WTC11 (cell line): ENCODE measurements at places on chromosomes 11 and 22.
A peak's percentile ranks its signal among the peaks of the same experiment; 100 is the strongest.

DNA sequence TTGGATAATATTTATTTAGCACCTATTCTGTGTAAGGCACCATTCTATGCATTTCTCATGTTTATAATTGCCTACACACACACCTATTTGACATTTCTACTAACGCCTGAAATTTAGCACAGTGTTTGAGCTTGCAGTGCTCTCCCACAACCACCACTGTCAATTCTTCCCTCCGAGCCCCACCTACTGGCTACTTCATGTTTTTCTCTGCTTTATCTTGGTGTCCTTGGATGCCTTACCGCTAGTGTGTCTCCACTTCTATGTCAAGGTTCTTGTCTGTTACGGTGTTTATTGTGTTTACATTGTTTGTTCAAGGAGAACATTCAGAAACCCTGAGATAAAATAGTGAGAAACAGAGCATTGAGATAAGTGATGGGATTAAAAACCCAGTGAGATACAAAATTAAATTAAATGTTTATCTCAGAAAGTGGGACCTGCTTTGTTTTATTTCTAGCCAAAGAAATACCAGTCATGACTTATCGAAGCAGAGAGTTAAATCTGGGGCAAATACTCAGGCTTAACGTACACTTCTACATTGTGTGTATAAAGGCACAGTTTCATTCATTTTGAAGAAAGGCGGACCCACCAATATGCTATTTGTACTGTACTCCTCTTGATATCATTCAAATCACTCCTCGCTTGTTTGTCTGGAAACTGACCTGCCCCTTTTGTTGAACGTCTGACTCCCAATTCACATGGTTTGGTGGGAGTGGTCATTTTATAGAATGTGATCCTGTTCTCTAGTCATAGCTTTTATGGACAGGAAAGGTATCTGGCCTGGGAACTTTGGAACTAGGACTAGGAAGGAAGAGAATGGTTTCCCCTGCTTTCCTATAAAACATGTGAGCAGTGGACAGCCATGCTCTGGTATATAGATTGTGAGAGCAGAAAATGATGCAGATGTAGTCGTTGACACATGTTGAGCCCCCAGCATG lies 39.2 kb upstream of the SLC36A4 start:
- peaks cover 3% of the 10 kb centered on the region; the same call in 1 of the 2 replicates for H3K27me3 ChIP-seq
- no peak for DNase-seq
- H3K27ac ChIP-seq: no peak overlapping the region
- H3K4me1 ChIP-seq: peaks cover 8% of the 10 kb centered on the region; the same call in 1 of the 2 replicates
- H3K36me3 ChIP-seq: no peaks in the 10 kb centered on the region
- H3K4me3 ChIP-seq: no peak overlapping the region

DNA sequence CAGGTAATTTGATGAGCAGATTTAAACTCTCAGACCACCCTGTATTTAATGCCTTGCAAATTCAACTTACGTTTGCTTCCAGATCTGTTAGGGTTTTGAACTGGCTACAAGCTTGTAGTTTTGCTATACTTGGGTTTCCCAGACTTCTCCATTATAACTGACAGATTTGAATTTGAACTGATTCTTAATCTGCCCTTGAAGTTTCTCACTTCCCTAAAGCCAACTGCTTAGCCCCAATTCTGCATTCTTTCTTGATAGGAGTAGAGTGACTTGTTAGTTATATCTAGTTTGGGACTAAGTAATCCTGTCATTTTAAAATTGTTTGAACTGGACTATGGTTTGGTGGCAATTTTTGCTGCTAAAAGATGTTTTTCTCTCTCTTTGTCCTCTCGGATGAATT lies 9.7 kb downstream of the LAYN start:
- H3K27ac ChIP-seq: no peak overlapping the region
- DNase-seq: no peak

DNA sequence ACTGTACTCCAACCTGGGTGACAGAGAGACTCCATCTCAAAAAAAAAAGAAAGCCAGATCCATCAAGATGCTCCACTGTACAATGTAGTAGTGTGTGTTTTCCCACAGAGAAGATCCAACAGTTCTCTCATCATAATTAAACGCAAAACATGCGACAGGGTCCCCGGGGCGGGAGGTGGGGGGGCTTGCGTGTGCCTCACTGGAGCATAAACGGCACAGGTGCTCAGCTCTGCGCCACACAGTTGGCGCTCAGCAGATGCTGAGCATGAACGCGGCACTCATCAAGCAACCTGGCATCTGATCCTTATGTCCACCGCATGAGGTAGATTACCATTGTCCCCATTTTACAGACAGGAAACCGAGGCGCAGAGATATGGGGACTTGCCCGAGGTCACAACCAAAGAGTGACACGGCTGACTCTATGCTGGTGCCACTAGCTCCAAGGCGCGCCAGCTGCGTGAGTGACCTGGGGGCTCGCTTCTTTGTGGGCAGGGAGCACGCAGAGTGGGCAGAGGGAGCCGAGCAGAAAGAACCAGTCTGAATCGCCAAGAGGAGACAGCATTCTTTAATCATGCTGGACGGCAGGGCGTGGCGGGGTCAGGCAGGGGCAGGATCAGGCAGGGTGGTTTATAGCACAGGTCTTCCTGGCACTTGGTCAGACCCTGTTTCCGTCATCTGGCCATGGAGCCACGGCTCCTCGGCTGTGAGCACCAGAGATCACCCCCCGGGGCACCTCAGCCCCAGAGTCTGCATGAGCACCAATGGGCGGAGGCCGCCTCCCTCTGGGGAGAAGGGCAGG lies 8.2 kb downstream of the C1QTNF6 start:
- no peaks in the 10 kb centered on the region for H3K36me3 ChIP-seq
- peaks cover 22% of the 10 kb centered on the region for H3K4me1 ChIP-seq
- no peak for DNase-seq
- H3K27me3 ChIP-seq: no peaks in the 10 kb centered on the region; the same call in 1 of the 2 replicates
- no peak overlapping the region for H3K27ac ChIP-seq

- H3K4me3 ChIP-seq: no peak overlapping the region
- H3K27me3 ChIP-seq: peaks cover 4% of the 10 kb centered on the region; the same call in 1 of the 2 replicates
- H3K27ac ChIP-seq: no peak overlapping the region
- H3K36me3 ChIP-seq: no peaks in the 10 kb centered on the region
- peaks cover 20% of the 10 kb centered on the region for H3K4me1 ChIP-seq
Measured at GRCh38 chr11:135027461-135027860, 615.4 kb upstream of the B3GAT1 start.

GRCh38 chr11:44300844-44301563 lies 8.9 kb downstream of the ALX4 start:
- peaks cover 25% of the 10 kb centered on the region for H3K4me1 ChIP-seq
- no peak overlapping the region for H3K27ac ChIP-seq
- H3K4me3 ChIP-seq: no peak overlapping the region

DNA sequence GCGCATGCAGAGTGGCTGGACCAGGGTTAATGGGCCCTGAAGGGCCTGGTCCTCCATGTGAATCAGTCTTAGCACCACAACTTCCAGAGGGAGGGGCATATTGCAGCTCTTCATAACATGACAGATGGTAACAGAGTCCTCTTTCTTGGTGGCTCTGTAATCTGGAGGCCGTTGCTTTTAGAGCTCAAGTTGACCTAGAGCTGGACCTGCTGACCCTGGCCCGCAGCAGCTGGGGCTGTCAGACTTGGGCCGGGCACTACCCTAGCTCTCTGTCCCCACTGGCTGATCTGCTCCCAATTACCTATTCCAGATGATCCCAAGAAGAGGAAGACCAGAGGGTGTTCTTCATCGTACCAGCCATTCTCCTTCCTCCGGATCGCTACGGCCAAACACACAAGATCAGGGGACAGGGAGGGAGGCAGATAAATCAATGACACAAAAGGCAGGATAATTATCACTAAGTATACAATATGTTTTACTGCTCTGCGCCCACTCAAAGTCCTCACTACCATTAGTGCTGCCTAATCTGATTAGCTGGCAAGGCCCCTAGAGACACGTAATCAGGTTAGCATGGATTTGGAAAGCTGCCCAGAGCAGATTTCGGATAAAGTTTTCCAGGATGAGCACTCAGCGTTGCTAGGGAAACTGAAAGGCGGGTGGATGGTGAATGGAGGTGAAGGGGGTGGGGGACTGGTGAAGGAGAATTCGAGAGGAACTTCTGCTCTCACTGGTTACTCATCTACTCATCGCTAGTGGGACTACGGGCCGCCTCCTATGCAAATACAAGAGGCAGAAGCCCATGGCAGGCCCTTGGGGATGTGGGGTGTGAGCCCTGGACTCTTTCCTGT lies 64.5 kb upstream of the PHOX2A start:
- DNase-seq: no peak
- H3K27ac ChIP-seq: no peak overlapping the region
- no peaks in the 10 kb centered on the region for H3K4me1 ChIP-seq
- no peaks in the 10 kb centered on the region for H3K27me3 ChIP-seq
- H3K4me3 ChIP-seq: no peak overlapping the region
- peaks cover 6% of the 10 kb centered on the region; the same call in 1 of the 2 replicates for H3K36me3 ChIP-seq

GRCh38 chr11:92870196-92870832 lies 99.1 kb upstream of the MTNR1B start:
- H3K4me3 ChIP-seq: no peak overlapping the region
- 0 out of 2 replicates have a peak, but pooled peaks cover 4% of the 10 kb centered on the region for H3K4me1 ChIP-seq
- no peaks in the 10 kb centered on the region for H3K36me3 ChIP-seq
- no peak for DNase-seq
- H3K27ac ChIP-seq: no peak overlapping the region

DNA sequence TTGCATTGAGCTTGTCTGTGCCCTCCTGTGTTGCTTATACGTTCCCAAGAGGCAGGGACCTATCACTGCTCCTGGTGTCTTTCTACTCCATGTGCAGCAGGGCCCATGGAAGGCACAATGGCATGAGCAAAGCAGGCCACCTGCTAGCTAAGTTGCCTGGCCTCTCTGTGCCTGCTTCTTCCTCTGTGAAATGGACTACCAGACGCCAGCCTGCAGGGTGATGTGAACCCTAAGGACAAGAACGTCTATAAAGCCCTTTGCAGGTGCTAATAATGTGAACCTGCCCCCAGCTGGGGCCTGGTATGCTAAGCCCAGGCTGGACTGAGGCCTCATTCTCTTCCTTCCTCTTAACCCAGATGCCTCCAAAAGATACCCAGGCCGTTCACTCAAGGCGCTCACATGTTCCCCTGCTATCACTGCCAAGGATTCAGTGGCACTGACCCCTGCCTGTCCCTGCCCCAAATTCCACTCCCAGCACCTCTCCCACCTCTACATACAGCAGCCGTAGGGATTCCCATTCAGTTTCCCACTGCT lies 4.0 kb downstream of the GUCD1 start:
- H3K27me3 ChIP-seq: no peaks in the 10 kb centered on the region
- H3K4me3 ChIP-seq: no peak overlapping the region
- peak overlapping the region; percentile 68; the same call in 1 of the 2 replicates for H3K27ac ChIP-seq
- peaks cover 28% of the 10 kb centered on the region for H3K36me3 ChIP-seq

GRCh38 chr22:38284042-38284402 lies 11.2 kb upstream of the TMEM184B start:
- no peak for DNase-seq
- no peaks in the 10 kb centered on the region; the same call in 1 of the 2 replicates for H3K27me3 ChIP-seq
- peak overlapping the region; percentile 41 for H3K27ac ChIP-seq
- H3K36me3 ChIP-seq: peaks cover 3% of the 10 kb centered on the region; the same call in 1 of the 2 replicates
- no peak overlapping the region for H3K4me3 ChIP-seq

- H3K4me3 ChIP-seq: no peak overlapping the region
- no peak for DNase-seq
- peaks cover 10% of the 10 kb centered on the region for H3K4me1 ChIP-seq
- H3K36me3 ChIP-seq: no peaks in the 10 kb centered on the region
Measured at GRCh38 chr11:122732342-122733315, 77.1 kb downstream of the UBASH3B start.

DNA sequence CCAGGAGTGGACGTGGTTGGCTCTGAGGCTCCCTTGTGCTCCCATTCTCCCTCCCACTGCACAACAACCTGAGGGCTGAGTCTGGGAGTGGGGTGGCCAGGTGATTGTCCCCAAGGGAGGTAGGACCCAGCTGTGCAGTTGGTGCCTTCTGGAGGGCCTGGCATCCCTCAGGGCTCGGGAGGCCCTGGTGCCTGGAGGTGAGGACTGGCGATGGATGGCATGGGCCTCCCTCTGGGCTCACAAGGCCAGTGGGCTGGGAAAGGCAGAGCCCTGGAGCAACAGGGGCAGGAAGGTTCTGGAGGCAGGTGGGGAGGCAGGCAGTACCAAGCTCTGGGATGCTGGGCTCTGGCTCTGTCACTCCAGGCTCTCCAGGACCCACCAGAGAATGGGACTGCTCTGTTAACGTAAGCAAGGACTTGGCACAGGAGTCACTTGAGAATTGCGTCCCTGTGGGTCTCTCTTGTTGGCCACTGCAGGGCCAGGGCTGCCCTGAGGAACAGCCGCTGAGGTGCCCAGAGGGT lies 114.2 kb downstream of the KCNQ1OT1 start:
- H3K4me3 ChIP-seq: no peak overlapping the region
- H3K27ac ChIP-seq: no peak overlapping the region
- H3K27me3 ChIP-seq: peaks cover 67% of the 10 kb centered on the region
- DNase-seq: no peak
- no peaks in the 10 kb centered on the region for H3K36me3 ChIP-seq

DNA sequence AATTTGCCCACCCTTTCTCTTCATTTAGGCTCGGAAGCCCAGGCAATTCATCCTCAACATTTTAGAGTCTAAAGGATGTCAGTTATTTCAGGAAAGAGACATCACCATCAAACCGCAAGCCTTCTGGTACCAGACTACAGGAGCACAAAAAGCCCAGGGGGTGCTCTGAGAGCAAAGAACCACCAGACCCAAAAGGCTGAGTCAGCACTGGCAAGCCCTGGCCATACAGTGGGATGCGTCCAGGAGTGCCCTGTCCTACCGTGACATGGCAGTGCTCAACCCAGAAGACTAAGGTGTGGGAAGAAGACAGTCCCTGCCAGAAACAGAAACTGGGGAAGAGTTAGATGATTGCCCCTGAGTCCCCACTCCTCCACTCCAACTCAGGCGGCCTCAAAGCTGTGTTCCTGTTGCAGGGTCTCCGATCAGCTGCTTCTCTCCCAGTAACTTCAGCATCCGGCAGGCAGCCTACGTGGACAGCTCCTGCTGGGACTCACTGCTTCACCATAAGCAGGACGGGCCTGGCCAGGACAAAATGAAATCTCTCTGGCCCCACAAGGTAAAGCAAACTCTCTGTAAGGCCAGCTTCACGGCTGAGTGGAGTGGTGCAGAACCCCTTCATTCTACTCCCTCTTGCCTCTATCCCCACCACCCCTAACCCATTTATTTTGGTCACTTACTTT lies 1.5 kb downstream of the PANX3 start:
- H3K4me3 ChIP-seq: no peak overlapping the region
- peak; percentile 12 for DNase-seq
- no peaks in the 10 kb centered on the region for H3K36me3 ChIP-seq
- no peaks in the 10 kb centered on the region; the same call in 1 of the 2 replicates for H3K27me3 ChIP-seq
- no peaks in the 10 kb centered on the region for H3K4me1 ChIP-seq

- DNase-seq: no peak
- H3K4me1 ChIP-seq: peaks cover 35% of the 10 kb centered on the region
- no peaks in the 10 kb centered on the region for H3K27me3 ChIP-seq
- no peaks in the 10 kb centered on the region for H3K36me3 ChIP-seq
- peak overlapping the region; percentile 98 for H3K27ac ChIP-seq
Measured at GRCh38 chr11:86069408-86070101, 671 bp upstream of the PICALM start.

GRCh38 chr22:39528080-39528661 lies 4.4 kb downstream of the RPS19BP1 start:
- H3K4me3 ChIP-seq: no peak overlapping the region
- H3K36me3 ChIP-seq: peaks cover 32% of the 10 kb centered on the region
- H3K4me1 ChIP-seq: peaks cover 64% of the 10 kb centered on the region
- no peak overlapping the region for H3K27ac ChIP-seq

DNA sequence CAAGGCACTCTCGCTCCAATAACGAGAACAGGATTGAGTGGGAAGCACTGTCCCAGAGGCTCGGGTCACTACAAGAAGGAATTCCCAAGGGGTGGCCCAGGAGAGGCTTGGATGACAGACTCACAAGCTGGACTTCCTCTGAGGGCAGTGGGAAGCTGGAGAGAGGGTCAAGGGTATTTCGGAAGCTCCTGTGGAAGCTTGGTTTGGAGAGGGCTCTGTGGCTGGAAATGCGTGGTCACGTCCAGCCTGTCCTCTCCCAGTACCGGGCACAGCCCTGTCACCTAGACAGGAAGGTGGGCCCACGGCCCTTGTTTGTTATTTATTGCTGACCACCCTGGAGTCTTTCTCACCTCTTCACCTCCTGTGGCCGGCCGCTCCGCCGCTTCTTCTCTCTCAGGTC lies 5.3 kb downstream of the SYNGR1 start:
- H3K4me1 ChIP-seq: peaks cover 28% of the 10 kb centered on the region
- DNase-seq: no peak
- H3K27me3 ChIP-seq: no peaks in the 10 kb centered on the region; the same call in 1 of the 2 replicates
